ENCODE measurements at places on chromosomes 5 and 9.

GRCh38 chr5:107868650-107869409, 198.1 kb upstream of the EFNA5 start:
- no peak for DNase-seq

GRCh38 chr9:33164138-33164809, 2.9 kb downstream of the B4GALT1 start:
- peak; percentile 60 for DNase-seq

DNA sequence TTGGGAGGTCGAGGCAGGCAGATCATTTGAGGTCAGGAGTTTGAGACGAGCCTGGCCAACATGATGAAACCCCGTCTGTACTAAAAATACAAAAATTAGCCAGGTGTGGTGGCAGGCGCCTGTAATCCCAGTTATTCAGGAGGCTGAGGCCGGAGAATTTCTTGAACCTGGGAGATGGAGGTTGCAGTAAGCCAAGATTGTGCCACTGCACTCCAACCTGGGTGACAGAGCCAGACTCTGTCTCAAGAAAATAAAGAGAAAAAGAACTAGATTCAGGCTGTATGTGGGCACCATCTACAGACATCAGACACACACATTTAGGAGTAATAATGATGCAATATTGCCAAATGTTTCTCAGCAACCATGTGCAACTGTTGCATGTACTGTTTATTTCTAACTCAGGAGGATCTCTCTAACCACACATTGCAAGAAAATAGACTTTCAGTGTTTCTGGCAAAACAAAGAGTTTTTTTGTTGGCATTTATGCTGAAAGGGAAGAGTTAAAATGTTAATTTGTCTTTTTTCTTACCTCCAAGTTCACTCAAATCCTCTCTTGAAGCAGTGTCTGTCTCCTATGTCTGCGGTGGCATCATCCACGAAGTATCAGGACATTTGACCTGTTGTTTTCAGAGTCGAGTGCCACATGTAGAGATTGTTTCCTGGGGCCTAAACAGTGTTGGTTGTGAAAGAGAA, 5.1 kb upstream of the ORM1 start:
- DNase-seq = no peak

- DNase-seq = no peak
These were observed 9.0 kb upstream of the QSOX2 start for GRCh38 chr9:136254381-136255165.

GRCh38 chr9:8850914-8851313, 1051.3 kb upstream of the DMAC1 start:
- DNase-seq = no peak

DNA sequence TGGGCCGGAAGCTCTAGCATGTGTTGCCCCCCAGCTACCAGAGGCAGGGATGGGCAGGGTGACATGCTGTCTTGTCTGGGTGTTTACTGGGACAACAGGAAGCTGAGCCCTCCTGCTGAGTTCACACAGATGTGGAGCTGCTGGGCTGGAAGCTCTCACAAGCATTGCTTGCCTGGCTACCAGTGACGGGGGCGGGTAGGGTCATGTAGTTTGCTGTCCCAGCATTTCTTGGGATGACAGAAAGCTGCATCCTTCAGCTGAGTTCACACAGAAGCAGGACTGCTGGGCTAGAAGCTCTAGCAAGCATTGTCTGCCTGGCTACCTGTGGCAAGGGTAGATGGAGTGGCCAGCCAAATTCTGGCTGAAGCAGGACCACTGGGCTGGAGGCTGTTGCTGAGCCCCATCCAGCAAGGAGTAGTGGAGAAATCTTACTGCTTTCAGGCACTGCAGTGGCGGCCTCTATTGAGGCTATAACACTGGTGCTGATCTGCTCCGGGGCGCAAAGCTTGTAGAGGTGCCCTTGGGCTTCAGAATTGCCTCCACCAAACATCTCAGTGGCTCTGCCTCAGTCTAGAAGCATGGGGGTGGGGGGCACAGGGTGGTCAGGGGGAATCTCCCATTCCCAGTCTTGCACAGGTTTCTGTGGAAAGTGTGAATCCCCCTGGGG, 25.1 kb downstream of the POLK start:
- no peak for DNase-seq

- DNase-seq = no peak
These were observed 8.4 kb downstream of the UBTD2 start for GRCh38 chr5:172274951-172275753.

- DNase-seq = no peak
These were observed 66.0 kb downstream of the MYO10 start for GRCh38 chr5:16869821-16870796.

Data from GM13976 (cell line).